Motor neuron (in vitro differentiated cells): ENCODE measurements at places on chromosomes 4 and X. TPM values are rescaled to one million over a fixed set of nuclear protein-coding genes. Genes with fewer than 3 reads are reported as not detected.

Gene ASB12
- total RNA-seq = not detected in 2 replicates

Gene RELL1
- 30.5 and 34.4 TPM in 2 replicates for total RNA-seq

Gene PROM1
- 28.5 and 29.9 TPM in 2 replicates for total RNA-seq

Gene DCAF8L2
- total RNA-seq = 0.66 TPM in 1 of 2 replicates, not detected in the other
